ENCODE measurements at places on chromosomes 6 and 20.
A peak's percentile ranks its signal among the peaks of the same experiment; 100 is the strongest.

- DNase-seq: no peak
Observed at GRCh38 chr6:31831350-31832215, 4.0 kb downstream of the HSPA1B start.

DNA sequence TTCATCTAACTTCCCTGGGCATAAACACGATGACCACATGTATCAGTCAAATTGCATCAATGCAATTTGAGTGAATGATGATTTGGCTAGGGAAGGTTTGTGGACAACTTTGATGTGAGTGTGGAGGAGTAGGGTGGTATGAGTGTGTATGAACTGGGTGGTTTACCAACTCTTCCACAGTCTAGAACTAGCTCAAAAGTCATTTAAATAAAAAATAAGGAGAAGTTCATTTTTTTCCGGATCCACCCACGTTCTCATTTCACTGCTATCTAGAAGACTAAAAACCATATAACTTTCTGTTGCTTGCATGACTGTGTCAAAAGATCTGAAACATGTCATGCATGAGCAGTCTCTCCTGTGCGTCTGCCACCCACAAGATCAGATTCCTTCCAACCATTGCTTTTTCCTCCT lies 23.6 kb downstream of the SLC35D3 start:
- no peak for DNase-seq

DNA sequence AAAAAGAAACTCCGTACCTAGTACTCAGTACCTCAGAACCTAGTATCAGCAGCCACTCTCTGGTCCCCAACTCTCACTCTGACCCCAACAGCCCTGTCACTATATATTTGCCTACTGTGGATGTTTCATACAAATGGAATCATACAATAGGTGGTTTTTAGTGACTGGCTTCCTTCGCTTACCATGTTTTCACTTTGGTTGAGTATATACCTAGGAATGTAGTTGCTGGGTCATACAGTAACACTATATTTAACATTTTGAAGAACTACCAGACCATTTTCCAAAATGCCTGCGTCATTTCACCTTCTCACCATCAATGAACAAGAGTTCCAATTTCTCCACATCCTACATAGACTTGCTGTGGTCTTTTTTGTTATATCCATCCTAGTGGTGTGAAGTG lies 283.2 kb downstream of the GMDS start:
- no peak for DNase-seq

GRCh38 chr6:169213814-169214520 lies 39.7 kb downstream of the THBS2 start:
- no peak for DNase-seq

DNA sequence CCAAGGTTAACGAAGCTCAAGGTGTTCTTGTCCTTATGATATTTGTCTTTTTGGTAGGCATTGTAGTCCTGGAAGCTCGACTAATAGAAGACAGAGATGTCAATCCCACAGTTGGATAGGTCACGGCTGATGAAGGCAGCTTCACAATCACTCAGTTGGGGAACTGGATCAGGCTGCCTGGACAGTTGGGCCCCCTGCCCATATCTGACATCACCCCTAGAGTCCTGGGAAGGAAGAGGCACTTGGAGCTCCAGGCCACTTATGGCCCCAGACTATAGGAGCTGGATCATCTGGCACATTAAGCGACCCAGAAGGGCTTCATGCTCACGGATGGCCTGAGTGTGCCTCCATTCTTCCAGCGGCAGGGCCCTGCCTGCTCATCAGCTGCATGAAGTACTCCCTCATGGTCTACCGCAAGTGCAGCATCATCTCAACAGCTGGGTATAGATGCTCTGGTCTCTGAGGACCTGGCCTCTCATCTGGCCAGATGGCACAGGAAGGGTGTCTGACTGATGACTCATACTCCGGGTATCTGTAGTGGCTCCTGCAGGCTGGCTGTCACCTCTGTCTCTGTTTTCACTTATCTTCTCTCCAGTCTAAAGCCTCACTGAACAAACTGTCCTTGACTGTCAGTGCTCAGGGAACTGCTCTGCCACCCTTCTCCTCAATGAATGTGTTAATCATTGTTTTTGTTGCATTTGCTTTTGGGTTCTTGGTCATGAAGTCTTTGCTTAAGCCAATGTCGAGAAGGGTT lies 29.2 kb upstream of the SSR1 start:
- no peak for DNase-seq

GRCh38 chr6:47780510-47781356 lies 1.1 kb upstream of the OPN5 start:
- peak; percentile 49 for DNase-seq

DNA sequence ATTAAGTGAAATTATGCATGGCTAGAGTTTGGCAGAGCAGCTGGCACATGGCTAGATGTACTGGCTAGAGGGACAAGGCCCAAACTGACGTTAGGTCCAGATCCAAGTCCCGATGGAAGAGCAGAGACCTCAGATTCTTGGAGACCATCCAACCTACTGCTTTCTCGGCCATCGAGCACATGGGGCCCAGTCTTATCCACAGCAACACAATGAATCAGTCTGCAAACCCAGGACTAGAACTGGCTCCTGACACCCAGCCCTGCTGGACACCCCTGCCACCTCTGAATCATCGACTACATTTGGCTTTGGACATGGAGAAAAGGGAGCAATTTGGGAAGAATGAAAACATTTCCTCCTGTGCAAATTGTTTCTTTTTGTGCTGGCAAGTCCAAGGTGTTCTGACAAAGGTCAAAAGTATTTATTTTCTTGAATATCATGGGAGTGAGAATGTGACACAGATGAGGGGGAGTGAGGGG lies 23.9 kb upstream of the YWHAB start:
- no peak for DNase-seq

DNA sequence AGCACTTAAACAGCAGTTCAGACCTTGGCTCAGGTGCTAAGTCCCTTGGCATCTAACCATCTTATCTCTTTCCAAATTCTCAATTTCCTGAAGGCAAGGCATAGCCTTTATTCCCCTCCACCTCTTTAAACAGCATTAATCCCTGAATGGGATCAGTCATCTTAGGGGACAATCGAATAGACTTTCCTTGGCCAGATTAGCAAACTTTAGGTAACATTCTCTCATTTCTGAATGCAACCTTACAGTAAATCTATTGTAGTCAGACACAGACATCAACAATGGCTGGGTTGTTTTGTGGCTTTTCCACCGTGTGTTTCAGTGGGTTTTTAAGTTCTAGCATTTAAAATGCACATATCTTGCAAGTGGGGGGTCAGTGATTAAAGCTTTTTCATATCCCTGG lies 56.8 kb downstream of the ATP9A start:
- no peak for DNase-seq

GRCh38 chr20:47849006-47849405 lies 63.7 kb upstream of the SULF2 start:
- DNase-seq: no peak

DNA sequence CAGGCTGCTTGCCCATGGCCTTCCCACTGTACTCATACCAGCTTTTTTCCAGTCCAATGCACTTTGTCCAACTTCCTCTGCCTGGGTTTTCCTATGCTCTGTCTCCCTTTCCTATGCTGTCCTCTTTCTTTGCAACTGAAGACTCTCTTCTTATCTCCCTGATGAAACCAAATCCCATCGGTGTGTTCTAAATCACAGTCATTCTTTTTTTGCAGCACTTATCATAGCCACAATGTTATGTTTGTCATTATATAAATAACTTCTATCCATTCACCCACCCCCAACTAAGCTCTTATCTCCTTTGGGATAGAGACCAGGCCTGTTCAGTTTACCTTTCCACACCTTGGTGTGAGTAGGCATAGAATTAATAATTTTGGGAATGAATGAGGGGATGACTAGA lies 121.0 kb downstream of the GPX5 start:
- no peak for DNase-seq

GRCh38 chr20:16123623-16124022 lies 449.6 kb downstream of the KIF16B start:
- no peak for DNase-seq

- no peak for DNase-seq
Observed at GRCh38 chr6:168113226-168113625, 34.2 kb upstream of the FRMD1 start.

DNA sequence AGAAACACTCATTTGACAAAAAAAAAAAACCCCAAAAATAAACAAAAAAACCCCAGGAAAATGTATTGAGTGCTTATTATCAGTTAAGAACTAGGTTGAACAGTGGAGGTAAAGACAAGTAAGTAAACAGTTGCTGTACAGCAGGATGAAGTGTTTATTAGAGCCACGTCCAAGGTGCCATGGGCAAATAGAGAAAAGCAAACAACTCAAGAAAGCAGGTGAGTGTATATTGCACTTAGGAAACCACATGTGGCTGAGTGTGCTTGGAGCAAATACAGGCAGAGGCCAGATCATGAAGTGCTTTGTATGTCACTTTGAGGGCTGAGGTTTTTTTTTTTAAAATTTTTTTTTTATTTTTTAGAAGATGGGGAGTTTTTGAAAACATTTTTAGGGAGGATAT lies 98.3 kb downstream of the MACROD2 start:
- DNase-seq: peak; percentile 1

DNA sequence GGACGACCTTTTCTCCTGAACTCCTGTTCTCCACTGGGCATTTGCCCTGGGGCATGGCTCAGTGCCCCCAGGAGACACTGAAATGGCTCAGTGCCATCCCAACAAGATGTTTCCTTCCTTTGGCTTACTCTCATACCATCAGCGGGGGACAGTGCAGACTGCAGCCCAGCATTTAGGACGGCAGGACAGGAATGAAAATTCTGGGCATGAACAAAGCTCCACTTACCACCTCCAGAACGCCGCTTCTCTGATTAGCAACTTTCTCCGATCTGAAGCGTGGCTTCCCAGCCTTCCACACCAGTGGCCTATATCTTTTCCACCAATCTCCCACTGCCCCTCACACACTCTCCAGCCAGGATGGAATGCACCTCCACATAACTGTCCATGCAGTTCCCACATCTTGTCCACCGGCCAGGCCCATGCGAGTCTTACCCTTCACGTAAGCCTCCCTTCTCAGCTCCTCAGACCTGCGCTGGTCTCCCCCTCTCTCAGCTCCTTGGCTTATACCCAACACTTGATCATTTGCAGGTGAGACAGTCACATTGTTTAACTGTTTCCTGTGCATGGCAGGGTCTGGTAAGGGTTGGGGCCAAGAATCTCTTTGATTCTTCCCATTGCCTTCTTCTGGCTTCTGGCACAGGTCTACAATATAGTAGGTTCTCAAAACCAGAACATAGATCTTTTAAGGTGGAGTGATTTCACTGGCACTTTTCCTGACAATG lies 114.5 kb downstream of the FYN start:
- no peak for DNase-seq

GRCh38 chr6:14713008-14713960 lies 532.6 kb upstream of the JARID2 start:
- no peak for DNase-seq

DNA sequence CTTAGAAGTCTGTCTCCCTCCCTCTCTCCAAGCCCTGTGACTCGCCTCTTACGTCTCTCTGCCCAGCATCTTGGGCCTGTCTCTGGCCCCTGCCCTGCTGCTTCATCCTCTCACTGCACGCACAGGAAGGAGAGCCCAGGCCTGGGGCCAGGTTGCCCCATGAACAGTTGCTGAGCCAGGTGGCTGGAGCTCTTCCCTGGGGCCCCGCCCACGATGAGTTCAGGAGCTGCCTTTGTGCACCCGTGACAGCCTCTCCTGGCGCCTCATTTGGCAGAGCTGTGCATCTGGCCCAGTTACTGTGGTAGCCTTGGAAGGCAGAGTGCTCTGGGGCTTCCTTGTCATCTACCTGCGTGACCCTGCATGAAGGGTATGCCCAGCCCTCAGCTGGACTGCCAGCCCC lies 44.5 kb downstream of the SLC52A3 start:
- DNase-seq: peak; percentile 48

DNA sequence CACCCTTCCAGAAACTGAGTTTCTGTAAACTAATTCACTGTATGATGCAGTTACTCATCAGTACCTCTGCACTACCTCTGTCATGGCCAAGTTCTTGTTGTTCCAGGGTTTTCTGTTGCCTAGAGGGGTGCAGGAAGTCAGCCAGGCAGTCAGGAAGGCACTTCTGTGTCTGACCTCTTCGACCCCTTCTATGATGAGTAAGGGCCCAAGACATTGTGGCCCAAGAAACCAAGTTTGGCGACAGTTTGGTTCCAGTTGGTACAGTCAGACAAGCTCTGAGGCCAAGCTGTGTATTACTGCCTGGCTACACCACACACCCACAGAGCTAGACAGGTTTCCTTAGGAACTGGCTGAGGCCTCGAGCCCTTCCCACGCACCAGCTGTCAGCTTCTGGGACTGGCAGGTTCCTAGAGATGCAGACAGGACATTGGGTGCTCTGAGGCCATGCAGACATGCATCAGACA lies 41.2 kb downstream of the TRAF3IP2 start:
- no peak for DNase-seq

DNA sequence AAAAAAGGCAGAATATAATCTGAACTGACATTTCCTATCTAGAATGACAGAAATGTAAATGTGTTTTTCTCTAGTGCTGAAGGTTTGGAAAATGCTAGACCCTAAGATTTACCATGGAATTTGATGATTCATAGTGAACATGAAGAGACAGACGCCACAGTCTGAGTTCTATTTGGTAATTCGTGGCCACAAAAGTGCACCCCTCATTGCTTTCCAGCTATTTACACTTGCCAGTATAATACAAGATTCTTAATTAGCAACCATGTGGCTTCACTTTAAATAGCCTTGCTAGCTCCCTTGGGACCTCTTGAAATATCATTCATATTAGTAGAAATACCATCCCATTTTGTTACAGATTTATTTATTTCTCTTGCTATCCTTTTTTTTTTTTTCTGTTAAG lies 636.8 kb downstream of the PRKN start:
- no peak for DNase-seq

GRCh38 chr6:38035478-38035877 lies 216.0 kb downstream of the ZFAND3 start:
- no peak for DNase-seq
